Glutamatergic neuron (in vitro differentiated cells): ENCODE measurements at places on chromosomes 7 and 10. TPM values are rescaled to one million over a fixed set of nuclear protein-coding genes. Genes with fewer than 3 reads are reported as not detected.

DNA sequence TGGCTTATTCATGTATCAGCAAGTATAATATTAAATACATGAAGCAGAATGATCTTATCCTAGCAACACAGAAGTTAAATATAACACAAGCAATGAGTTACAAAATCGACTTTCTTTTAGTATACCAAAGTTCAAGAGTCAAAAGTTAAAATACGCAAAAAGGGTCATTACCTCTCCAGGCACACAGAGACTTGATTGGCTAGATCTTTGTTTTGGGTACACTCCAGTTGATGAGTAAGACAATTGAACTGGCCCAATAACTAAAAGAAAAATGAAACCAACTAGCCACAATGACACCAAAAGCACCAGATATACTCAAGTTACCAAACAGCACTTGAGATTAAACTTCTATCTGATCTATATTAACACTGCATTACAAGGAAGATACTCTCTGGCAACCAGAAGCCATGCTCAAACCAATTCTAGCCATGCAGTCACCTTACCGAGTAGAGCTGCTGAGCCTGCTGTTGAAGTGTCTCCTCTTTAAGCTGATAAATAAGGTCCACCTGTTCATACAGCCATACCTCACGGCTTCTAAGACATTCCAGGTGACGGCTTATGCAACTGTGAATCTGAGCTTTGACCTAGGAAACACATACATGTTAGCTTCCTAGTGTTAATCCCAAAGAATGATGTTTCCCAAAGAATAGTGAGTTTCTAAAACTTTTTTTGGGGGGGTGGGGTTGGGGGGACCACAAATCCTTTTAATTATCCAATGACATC lies 15.6 kb downstream of the NCOA4 start:
- H3K27ac ChIP-seq, result no peak overlapping the region
- H3K4me1 ChIP-seq, result peaks cover 8% of the 10 kb centered on the region
- no peak overlapping the region for H3K4me3 ChIP-seq

GRCh38 chr10:62019013-62019684 lies 117.7 kb downstream of the ARID5B start:
- H3K4me3 ChIP-seq, result no peak overlapping the region
- no peaks in the 10 kb centered on the region for H3K27me3 ChIP-seq
- H3K36me3 ChIP-seq, result peaks cover 4% of the 10 kb centered on the region
- no peak overlapping the region for H3K27ac ChIP-seq

- H3K36me3 ChIP-seq, result no peaks in the 10 kb centered on the region
- DNase-seq, result no peak
- no peak overlapping the region for H3K4me3 ChIP-seq
- H3K27me3 ChIP-seq, result no peaks in the 10 kb centered on the region
- H3K4me1 ChIP-seq, result no peaks in the 10 kb centered on the region
Observed at GRCh38 chr7:23239698-23240097, 6.9 kb upstream of the GPNMB start.

- no peaks in the 10 kb centered on the region for H3K36me3 ChIP-seq
- peak overlapping the region; percentile 23 for H3K27ac ChIP-seq
Observed at GRCh38 chr10:71999360-72000072, 35.3 kb downstream of the CHST3 start.

- H3K4me3 ChIP-seq, result no peak overlapping the region
- H3K27ac ChIP-seq, result no peak overlapping the region
- no peaks in the 10 kb centered on the region for H3K36me3 ChIP-seq
- peaks cover 3% of the 10 kb centered on the region for H3K27me3 ChIP-seq
- DNase-seq, result no peak
- no peaks in the 10 kb centered on the region for H3K4me1 ChIP-seq
Observed at GRCh38 chr10:132921086-132921485, 21.3 kb downstream of the CFAP46 start.

CELF2 gene
- 47.4 TPM for total RNA-seq

SERPINE1 gene
- not detected for total RNA-seq
